ENCODE measurements at places on chromosomes 5 and 9.

GRCh38 chr9:132578367-132578932 lies 4.0 kb upstream of the BARHL1 start:
- DNase-seq: no peak

- DNase-seq: no peak
These were observed 164.3 kb upstream of the OTULINL start for GRCh38 chr5:14417276-14417730.

DNA sequence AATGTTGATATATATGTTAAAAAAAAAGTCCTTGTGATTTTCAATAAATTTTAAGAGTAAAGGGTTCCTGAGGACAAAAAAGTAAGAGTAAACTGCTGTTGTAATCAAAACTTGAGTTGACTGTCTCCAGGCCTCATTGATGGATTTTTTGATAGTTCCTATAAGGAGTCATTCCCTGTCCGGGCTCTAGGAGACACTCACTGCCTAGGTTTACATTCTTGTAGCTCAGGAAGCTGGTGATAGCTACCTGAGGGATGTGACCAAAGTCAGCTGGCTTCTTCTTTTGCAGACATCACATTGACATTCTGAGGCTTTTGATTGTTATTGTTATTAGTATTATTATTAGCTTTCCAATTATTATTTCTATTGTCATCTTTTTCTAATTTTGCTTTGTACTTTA lies 116.5 kb upstream of the FBXL7 start:
- no peak for DNase-seq

DNA sequence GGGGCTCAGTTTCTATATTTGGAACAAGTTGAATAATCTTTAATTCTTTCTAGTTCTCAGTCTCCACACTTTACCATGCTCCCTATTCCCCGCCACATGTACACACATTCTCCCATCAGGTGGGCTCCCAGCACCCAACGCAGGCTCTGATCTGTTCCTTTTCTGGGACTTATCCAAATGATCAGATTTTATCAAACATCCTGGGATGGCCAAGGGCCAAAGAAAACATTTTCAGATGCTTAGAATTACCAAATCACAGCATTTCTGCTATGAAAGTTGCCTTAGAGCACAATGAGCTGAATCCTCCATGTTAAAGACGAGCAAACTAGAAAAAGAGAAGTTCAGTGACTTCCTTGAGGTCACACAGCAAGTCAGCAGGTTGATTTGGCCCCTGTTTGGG lies 153.4 kb downstream of the SEC61B start:
- no peak for DNase-seq

DNA sequence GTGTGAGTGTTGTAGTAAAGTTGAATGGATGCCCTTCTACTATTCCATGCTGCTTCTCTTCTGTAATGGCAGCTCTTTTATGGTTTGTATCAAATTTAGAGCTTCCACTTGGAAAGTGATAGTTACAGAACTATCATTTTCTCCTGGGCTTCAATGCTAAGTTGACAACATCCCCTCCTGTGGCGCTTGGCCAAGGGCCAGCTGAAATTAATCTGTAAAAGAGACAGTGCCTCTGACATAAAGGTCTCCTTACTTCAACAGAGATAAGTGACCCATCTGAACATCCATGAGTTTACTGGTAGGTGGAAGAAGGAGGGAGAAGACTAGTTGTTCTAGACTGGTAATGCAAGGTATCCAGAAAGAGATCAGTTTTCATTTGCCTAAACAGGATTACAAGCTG lies 39.7 kb downstream of the CHSY3 start:
- DNase-seq: no peak

GRCh38 chr5:142426129-142427014 lies 101.6 kb upstream of the SPRY4 start:
- peak; percentile 72 for DNase-seq

- DNase-seq: peak; percentile 9
These were observed 126.7 kb downstream of the PPP2R2B start for GRCh38 chr5:146751781-146752401.

GRCh38 chr5:156481741-156482140 lies 154.8 kb downstream of the SGCD start:
- no peak for DNase-seq

GRCh38 chr5:31613651-31614050 lies 25.3 kb upstream of the PDZD2 start:
- DNase-seq: no peak

DNA sequence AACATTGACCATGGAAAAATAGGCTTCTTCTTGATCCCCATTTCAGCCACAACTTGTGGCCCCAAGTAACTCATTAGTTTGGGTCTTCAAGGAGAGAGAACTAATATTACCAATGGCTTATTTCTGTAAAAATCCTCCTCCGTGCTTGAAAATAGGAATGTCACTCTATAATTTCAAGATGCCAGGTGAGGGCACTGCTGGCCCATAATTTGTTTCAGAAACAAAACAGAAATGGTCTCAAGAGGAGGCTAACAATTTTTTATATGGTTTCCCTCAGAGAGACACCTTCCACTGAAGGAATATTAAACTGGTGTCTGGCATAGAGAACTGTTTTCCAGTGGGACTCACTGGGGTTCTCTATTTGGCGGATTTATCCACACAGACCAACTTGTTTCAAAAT lies 437.0 kb upstream of the TRPC7 start:
- no peak for DNase-seq

DNA sequence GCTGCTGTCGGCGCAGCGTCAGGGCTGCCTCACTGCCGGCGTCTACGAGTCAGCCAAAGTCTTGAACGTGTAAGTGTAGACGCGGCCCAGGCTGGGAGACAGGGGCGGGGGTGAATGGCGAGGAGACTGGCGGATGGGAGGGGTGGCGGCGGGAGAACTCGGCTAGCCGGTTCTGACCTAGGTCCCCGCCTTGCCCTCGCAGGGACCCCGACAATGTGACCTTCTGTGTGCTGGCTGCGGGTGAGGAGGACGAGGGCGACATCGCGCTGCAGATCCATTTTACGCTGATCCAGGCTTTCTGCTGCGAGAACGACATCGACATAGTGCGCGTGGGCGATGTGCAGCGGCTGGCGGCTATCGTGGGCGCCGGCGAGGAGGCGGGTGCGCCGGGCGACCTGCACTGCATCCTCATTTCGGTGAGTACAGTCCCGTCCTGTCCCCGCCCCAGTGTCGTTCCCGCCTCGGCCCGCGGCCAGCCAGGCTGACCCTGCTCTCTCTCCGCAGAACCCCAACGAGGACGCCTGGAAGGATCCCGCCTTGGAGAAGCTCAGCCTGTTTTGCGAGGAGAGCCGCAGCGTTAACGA lies 745 bp downstream of the GADD45G start:
- peak; percentile 65 for DNase-seq

- DNase-seq: no peak
These were observed 68.7 kb downstream of the MARCHF3 start for GRCh38 chr5:126961702-126962101.

DNA sequence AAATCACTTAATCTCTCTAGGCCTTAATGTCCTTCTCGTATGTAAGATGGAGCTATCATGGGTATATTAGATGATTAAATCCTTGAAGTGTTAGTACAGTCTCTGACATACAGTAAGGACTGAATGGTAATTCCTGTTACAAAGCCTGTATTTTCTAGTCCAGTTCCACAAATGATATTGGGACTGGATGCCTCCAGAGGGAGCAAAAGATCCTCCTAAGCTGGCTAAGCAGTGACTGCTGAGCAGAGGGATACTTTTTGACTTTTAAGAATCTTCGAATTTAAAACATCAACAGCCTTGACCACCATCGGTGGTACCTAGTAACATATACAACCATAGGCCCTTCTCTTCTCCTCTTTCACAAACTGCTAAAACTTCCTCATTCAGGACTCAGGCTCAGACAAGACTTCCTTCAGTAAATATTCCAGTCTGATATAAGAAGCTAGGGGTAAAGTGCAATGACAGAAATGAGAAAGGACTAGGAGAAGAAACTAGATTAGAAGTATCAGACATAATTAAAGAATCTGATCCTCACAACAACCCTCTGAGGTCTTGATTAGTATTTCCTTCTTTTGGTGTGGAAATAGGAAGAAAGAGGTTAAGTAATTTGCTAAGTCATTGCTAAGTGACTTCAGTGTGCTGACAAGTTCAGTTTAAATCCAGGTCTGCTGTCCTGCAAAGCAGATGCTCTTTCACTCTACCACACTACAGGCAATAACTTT lies 13.9 kb downstream of the PTAR1 start:
- no peak for DNase-seq

DNA sequence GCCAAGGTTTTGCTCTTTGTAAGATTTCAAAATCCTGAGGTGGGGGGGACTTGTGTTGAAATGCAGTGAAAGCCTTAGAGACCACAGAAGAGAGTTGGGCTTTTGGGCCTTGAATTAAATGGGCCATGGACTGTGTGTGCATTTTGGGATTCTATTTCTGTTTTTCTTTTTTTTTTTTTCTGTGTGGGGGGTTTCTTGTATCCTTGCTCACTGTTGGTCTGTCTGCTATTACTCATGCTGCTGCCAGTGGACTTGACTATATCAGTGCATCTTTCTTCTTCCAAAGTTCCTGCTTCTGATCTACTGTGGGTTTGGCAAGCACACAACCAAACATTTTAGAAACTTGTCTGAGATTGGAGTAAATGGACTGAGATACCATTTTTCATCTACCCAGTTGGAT lies 344.9 kb downstream of the ARL15 start:
- no peak for DNase-seq

DNA sequence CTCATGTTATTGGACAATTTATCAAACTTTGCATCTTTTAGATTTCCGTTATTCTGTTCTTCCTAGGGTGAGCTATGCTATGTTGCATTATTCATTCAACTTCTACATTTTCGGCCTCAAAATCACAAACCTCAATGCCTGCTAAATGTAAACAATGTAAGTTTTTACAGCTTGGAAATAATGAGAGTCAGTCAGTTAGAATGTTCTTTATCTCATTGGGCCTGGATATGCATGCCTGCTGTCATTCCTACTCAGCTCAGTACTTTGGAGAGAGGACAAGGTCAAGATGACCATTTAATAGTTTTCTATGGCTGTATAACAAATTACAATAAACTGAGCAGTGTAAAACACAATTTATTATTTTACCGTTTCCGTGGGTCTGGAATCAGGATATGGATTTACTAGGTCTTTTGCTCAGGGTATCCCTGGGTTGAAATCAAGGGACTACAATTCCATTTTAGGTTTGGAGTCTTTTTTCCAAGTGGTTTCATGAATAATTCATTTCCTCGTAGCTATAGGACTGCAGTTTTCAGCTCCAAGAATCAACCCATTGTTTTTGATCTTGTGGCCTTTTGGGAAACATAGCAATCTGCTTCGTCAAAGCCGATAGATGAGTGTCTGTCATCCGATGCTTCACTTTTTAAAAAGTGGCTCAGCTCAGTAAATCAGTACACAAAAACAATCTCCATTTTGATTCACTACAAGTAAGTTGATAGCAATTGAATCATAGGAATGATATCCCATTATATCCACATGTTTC lies 1143.2 kb upstream of the CDH6 start:
- DNase-seq: no peak

GRCh38 chr9:130426883-130427282 lies 17.9 kb upstream of the ASS1 start:
- DNase-seq: no peak

GRCh38 chr9:34574571-34574970 lies 15.0 kb downstream of the CNTFR start:
- DNase-seq: no peak

DNA sequence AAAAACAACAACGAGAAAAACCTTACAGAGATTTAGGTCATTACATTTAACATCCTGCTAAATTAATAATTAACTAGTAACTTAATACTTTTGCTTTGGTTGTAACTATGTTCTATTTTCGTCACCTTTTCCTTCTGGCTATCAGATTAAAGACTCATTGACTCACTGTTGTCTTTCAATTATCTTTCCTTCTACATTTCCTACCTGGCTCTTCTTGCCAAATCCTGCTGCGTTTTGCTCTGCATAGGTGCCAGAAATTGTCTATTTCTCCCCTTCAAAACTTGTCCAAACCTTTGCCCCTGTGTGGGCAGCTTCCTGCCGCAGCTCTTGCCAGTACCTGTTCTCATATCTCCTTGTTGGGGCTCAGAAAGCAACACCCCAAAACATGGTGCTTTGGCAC lies 235.5 kb upstream of the ZNF608 start:
- no peak for DNase-seq

DNA sequence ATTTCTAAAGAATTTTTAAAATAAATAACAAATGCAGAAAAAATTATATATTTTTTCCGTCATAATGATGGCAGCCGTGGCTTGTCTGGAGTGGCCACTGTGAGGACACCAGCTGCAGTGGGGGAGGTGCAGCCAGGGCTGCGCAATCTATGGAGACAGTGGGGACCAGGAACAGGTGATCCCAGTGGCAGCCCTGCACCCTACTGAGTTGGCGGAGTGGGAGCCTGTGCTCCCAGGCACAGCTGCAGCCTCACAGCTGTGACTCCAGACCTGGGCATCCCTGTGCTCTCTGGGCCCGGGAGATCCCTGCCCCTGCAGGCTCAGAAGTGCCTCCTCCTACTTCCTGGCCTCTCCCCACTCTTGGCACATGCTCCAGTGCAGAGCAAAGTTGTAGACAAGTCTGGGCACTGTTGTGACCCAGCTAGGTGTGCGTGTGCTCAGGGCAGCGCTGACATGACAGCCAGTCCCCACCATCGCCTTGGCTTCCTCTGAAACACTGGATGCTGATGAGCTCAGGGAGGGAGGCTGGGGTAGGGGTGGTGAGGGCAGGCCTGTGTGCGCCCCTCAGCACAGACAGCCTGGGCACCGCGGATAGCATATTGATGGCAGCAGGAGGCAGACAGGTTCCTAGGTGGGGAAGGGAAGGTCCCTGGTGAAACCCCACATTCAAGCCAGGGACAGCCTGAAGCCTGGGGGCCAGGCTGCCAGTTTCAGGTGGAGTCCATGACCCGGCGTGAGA lies 96.0 kb upstream of the PRR16 start:
- DNase-seq: no peak

DNA sequence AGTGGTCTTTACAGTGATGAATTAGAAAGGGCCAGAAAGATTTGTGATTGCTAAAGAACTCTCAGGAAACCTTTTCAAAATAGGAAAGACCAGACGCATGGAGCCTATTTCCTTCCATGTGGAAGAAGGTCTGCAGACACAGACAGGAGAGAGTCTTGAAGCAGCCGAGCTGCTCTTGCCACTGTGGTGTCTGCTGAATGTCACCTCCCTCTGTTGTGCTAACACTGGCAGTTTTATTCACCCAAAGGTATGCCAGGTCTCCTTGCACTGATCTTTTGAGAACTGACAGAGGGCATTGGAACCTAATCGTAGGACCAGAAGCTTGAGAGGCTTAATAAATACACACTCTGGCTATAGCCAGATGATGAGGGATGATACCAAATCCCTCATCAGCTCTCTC lies 108.7 kb downstream of the SREK1 start:
- DNase-seq: no peak

- DNase-seq: no peak
These were observed 24.1 kb upstream of the TRAF1 start for GRCh38 chr9:120950421-120951388.
